ENCODE measurements at places on chromosomes 13 and 19.

GRCh38 chr13:113579686-113580085, 4.9 kb upstream of the TFDP1 start:
- peak; percentile 1 for DNase-seq

DNA sequence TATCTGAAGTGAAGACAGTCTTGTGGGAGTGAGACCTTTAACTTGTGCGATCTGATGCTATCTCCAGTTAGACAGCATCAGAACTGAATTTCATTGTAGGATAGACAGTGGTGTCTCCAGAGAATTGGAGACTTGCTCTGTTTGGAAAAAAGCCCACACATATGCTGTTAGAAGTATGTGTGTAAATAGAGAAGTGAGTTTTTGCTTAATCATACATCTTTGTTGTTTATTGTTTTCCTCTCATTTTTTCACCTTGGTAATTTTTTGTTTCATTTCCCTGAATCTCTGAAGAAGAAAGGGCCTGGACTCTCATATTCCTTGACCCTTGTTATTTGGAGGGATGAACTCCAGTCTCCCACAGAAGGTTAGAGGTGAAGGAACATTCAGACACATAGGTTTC, 21.8 kb downstream of the FPR3 start:
- no peak for DNase-seq

GRCh38 chr19:11382898-11383705, 1.0 kb downstream of the EPOR start:
- no peak for DNase-seq

- DNase-seq, result no peak
Measured at GRCh38 chr19:1134431-1134830, 30.6 kb downstream of the GPX4 start.

GRCh38 chr13:113535381-113535781, 44.9 kb upstream of the DCUN1D2 start:
- DNase-seq, result no peak

DNA sequence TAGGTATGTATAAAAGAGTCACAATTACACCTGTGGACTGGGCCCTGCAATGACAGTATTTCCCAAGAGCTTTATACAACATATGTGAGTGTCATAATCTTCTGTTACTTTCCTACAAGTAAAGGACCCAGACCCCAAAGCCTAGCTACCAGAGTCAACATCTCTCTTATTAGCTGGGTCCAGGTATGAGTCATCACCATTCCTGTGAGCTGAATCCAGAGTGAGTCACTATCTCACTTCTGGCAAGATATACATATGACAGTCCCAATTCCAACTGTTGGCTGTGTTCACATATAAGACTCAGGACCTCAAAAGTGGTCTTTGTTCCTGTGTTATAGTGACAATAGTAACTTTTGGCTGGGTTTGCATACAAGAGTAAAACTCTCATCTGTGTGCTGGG, 46.7 kb downstream of the ZNF729 start:
- DNase-seq, result no peak

GRCh38 chr19:54390942-54391577, 24.2 kb upstream of the TTYH1 start:
- peak; percentile 82 for DNase-seq

GRCh38 chr13:48403913-48404312, 9.0 kb downstream of the LPAR6 start:
- DNase-seq, result no peak

- DNase-seq, result no peak
Measured at GRCh38 chr13:108877300-108877699, 247.9 kb downstream of the MYO16 start.

DNA sequence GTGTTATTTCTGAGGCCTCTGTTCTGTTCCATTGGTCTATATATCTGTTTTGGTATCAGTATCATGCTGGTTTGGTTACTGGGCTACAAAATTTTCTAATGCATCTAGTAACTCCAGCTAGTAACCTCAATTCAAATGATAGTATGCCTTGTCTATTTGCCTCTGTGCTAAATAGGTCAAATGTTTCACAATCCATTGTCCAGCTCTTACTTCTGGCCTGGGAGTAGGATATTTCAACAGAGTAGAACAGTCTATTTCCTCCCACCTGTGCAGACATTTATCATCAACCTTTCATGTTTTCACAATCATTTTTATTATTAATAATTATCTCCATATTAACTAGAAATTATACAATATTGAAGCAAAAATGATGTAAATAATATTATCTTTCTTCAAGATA, 18.1 kb upstream of the NDFIP2 start:
- no peak for DNase-seq

DNA sequence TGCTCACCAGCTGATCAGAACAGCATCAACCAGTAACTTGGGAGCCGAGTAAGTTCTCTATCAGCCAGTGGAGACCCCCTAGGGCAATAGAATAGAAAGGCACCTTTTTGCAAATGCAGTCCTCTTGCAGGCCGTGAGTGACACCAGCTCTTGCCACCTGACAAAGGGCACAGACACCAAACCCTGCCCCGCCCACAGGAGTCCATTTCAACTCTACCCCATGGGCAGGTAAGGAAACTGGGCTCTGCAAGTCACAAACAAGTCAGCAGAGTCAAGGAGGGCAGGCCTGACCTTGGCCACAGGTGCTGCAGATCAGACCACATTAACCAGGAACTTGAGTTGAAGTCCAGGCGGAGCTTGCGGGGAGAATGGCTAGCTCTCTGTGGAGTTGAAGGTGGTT, 77.4 kb upstream of the SPATA13 start:
- DNase-seq, result no peak

GRCh38 chr13:91155512-91156114, 191.9 kb upstream of the MIR17HG start:
- no peak for DNase-seq

GRCh38 chr19:33465834-33466233, 55.8 kb downstream of the PEPD start:
- DNase-seq, result no peak

DNA sequence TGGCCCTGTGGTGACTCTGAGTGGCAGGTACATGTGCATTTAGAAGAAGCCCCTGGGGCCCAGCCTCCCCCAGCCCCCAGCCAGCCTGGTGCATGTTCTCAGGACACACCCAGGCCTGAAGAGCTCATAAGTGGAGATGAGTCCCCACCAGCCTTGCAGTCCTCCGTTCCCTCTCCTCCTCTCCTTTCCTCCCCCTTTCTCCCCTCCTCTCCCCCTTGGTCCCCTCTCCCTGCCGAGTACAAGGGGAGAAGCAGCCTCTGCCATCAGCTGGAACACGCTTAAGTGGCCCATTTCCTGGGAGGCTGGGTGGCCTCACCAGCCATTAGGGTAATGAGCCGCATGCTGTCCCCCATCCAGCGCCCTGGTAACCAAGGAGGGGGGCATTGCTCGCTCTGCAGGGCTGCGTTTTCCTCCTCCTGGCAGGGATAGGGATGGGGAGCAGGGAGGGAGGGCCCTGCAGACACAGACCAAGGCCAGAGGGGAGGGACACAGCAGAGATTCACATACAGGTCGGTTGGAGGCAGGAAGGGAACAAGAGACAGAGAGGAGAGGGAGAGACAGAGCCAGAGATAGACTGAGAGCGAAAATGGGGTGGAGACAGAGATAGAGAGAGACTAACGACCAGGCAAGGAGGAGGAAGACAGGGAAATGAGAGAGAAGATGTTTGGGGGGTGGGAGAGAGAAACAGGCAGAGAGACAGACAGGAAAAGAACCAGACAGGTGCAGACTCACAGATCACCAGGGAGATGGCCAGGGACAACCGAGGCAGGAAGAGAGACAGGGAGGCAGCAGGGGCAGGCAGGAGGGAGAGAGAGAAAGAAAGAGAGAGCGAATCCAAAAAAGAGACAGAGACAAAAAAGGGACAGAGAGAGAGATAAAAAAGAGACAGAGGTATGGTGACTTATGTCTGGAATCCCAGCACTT, 19.3 kb upstream of the DPP9 start:
- no peak for DNase-seq

DNA sequence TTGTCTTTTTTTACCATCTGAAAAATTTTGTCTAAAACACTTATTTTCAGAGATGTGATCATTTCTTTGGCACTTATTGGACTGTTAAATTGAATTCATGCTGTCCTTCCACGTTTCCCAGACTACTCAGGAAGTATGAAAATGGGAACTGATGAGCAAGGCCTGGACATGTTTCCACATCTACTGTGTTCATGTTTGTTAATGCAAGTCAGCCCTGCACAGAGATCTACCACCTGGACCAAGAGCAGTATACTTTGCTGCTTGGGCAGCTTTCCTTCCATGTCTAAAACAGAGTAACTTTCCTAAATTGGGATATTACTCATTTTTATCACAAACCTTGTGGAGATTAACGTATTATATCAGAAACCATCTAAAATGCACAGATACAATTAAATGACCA, 687.4 kb downstream of the DIAPH3 start:
- no peak for DNase-seq

GRCh38 chr19:13892870-13893269, 13.0 kb downstream of the BRME1 start:
- no peak for DNase-seq

DNA sequence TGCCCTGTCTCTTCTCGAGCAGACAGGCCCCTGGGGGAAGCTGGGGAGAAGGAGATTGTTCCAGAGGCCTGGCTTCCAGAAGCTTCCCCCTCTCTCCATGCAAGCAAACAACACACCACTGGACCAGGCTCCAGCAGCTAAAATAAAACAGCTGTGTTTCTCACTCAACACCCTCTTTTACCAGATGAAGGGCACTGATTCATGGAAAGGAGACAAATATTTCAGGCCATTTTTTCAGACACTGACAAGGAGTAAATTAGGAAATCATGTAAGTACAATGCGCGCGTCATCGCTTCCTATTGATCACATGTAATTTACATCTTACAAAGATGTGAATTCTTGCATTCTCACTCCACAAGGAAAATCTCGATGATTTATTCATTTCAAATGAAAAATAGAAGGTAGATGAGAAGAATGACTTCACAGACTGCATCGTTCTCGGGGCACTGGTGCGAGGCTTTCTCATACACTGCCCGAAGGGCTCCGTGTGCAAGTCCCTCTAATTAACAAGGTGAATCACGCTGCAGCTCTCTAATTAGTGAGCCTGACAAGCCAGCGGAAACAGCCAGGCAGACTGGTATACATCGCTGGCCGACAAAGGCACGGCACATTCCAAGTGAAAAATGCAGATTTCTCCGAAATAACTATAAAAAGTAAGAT, 153.6 kb downstream of the KCTD15 start:
- no peak for DNase-seq

DNA sequence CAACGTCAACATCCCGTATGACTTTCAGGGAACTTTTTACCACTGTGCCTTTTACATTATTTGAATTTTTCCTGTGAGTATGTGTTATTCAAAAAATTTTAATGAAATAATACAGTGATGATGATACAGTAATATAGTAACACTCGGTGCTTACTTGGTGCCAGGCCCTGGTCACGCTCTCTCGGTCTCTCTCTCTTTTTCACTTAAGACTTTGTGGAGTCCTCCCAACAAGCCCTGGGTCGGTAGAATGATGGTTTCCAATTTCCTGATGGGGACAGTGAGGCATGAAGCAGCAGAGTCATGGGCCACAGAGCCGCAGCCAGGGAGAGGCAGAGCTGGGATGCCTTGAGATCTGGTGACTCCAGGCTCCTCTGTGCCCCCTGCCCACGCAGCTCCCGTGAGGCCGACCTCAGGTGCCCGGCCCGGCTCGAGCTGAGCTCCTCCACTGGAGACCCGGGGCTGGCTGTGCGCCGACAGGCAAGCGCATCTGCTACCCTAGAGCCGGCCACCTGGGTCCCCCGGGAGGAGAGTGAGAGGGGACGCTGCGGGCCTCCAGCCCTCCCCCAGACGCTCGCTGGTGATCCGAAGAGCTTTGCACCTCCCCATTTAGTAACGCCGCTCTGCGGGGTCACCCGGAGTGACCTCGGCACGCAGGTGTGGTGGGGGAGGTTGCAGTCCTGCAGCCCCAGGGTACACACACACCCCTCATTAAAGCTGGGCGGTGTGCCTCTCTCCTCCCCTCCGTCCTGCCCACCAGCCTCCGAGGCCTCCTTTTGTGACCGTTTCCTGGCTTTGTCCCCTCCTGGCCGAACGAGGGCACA, 4.4 kb upstream of the SBK3 start:
- no peak for DNase-seq

- DNase-seq, result no peak
Measured at GRCh38 chr19:21921691-21922180, 85.8 kb upstream of the ZNF43 start.

- DNase-seq, result no peak
Measured at GRCh38 chr13:79908381-79908780, 427.4 kb downstream of the NDFIP2 start.

GRCh38 chr19:50843701-50844221, 10.4 kb upstream of the KLK15 start:
- no peak for DNase-seq

DNA sequence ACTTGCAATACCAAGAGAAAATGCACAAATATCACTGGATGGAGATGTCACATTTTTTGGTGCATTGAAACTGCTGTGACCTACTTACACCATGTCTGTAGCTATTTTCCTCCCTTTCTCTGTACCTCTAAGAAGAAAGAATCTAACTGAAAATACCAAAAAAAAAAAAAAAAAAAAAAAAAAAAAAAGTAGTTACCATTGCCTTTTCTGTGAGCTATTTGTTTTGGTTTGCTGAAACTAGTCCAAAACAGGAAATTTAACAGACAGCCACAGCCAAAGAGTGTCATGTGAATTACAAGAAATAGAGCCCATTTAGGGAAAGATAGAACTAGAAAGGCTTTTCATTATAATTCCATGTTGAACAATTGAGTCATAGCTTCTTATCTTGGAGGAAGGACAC, 37.3 kb downstream of the TNFSF13B start:
- no peak for DNase-seq

- peak; percentile 57 for DNase-seq
Measured at GRCh38 chr13:24270639-24271141, 38.7 kb upstream of the C1QTNF9 start.

GRCh38 chr19:41372501-41372900, 3.8 kb upstream of the TMEM91 start:
- DNase-seq, result no peak

DNA sequence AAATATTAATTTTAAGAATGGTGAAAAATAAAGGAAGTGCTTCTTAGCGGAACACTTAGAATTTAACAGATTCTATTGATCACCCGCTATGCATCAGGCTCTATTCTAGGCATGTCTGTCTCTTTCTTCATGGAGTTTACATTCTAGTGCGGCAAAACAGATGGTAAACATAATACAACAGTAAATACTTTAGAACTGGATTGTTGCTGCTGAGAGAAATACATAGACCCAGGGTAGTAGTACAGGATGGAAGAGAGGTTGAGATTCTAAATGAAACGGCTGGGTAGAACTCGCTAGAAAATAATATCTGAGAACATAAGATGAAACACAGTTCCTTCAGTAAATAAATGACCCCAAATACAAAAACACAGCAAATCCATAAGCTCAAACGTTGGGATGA, 498.7 kb downstream of the MYO16 start:
- no peak for DNase-seq

DNA sequence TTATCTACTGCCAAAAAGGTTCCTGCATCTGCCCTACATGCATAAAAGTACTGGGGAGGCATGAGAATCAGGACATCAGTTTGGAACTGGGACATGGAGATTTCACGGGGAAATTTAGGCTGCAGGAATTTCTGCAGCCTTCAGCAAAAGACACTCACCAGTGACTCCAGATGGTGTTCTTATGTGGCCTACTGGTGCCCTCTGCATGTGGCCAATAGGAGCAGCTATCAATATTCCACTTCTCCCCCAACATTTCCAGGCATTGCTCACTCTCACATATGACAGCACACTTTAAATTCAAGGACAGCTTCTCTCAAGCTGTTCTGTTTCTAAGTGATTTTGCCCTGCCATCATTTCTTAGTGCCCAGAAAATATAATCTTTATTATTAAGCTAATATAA, 570.5 kb upstream of the ARGLU1 start:
- no peak for DNase-seq

GRCh38 chr19:15256708-15257331, 24.6 kb upstream of the EPHX3 start:
- no peak for DNase-seq

All from DND-41 (cell line).